Right ventricle myocardium superior (tissue), 1 donor: ENCODE measurements at places on chromosomes 6 and 20. TPM values are rescaled to one million over a fixed set of nuclear protein-coding genes. Genes with fewer than 3 reads are reported as not detected.

The TXLNB gene
- 125 TPM for total RNA-seq

The OTOR gene
- not detected for total RNA-seq

The TEAD3 gene
- 25.4 TPM for total RNA-seq

The LZTS3 gene
- total RNA-seq: 18.3 TPM

The ECT2L gene
- 0.70 TPM for total RNA-seq

The OXT gene
- total RNA-seq: not detected

The IL20RA gene
- 9.1 TPM for total RNA-seq

The HLA-DRA gene
- total RNA-seq: 82.4 TPM

The SAPCD1 gene
- total RNA-seq: 0.86 TPM

The TAGAP gene
- total RNA-seq: 1.1 TPM

The BANF2 gene
- not detected for total RNA-seq

The MLN gene
- total RNA-seq: not detected

The DUSP15 gene
- total RNA-seq: 2.5 TPM

The GGTLC1 gene
- not detected for total RNA-seq

The SEMG1 gene
- total RNA-seq: not detected

The SLC17A1 gene
- total RNA-seq: not detected

The WFDC5 gene
- total RNA-seq: not detected

The TRMT11 gene
- 13.5 TPM for total RNA-seq

The GSTA2 gene
- not detected for total RNA-seq

The C6orf141 gene
- total RNA-seq: not detected

The HLA-DMA gene
- 16.3 TPM for total RNA-seq

The ADGRB3 gene
- total RNA-seq: 2.0 TPM

The MAS1 gene
- total RNA-seq: not detected

The SPATS1 gene
- not detected for total RNA-seq

The GPSM3 gene
- 4.1 TPM for total RNA-seq

The ESF1 gene
- total RNA-seq: 13.3 TPM

The AIF1 gene
- total RNA-seq: 17.7 TPM

The NOTCH4 gene
- total RNA-seq: 22.4 TPM

The PTCHD4 gene
- total RNA-seq: 0.81 TPM

The SLPI gene
- 1.2 TPM for total RNA-seq

The MRS2 gene
- 43.8 TPM for total RNA-seq

The E2F1 gene
- 1.1 TPM for total RNA-seq

The ZNF165 gene
- 0.56 TPM for total RNA-seq

The BPIFA1 gene
- total RNA-seq: not detected

The LRRN4 gene
- not detected for total RNA-seq

The BFSP1 gene
- 0.73 TPM for total RNA-seq

The SLC52A3 gene
- 2.2 TPM for total RNA-seq

The ZBTB46 gene
- 13.5 TPM for total RNA-seq

The PROKR2 gene
- not detected for total RNA-seq

The IPCEF1 gene
- 1.3 TPM for total RNA-seq

The SMOC2 gene
- 10.9 TPM for total RNA-seq

The SIRPD gene
- not detected for total RNA-seq

The TFAP2D gene
- not detected for total RNA-seq

The RUNX2 gene
- 0.24 TPM for total RNA-seq

The ATXN1 gene
- 36.1 TPM for total RNA-seq

The SLC24A3 gene
- total RNA-seq: 0.62 TPM

The SLC17A2 gene
- not detected for total RNA-seq

The FRS3 gene
- total RNA-seq: 4.8 TPM
